ENCODE measurements at places on chromosomes 16 and 17.

DNA sequence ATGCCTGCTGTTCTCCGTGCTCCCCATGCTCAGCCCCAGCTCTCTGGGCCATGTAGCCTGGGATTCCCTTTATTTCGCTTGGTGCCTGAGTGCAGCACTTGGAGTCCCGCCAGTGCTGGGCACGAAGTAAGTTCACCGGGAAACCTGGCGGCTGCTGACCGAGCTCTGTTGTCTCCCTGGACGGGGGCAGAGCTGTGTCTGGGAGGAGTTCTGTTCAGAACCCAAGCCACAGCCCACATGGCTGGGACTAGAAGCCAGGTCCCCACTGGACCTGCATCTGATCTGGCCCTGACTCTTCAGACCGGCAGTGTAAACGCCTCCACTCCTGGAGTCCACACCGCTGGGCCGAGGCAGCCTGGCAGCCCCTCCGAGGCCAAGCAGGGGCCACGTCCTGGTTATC, 37.5 kb upstream of the CIBAR2 start:
- DNase-seq, result no peak

- DNase-seq, result no peak
Observed at GRCh38 chr16:79801646-79802045, 201.1 kb upstream of the MAF start.

DNA sequence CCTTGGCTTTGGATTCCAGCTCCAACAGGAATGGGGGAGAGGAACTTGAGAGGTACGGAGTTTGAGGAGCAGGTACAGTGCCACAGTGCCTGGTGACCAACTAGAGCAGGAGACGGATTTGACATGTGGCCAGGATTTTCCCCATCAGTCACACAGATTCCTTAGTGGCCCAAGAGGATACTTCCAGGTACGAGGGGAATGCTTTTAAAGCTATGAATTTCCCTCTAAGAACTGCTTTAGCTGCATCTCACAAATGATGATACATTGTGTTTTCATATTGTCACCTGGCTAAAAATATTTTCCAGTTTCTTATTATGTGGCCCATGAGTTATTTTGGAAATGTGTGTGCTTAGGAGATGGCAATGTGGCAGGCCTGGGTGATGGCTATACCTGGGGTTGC, 98.3 kb downstream of the ABCC6 start:
- DNase-seq, result no peak

DNA sequence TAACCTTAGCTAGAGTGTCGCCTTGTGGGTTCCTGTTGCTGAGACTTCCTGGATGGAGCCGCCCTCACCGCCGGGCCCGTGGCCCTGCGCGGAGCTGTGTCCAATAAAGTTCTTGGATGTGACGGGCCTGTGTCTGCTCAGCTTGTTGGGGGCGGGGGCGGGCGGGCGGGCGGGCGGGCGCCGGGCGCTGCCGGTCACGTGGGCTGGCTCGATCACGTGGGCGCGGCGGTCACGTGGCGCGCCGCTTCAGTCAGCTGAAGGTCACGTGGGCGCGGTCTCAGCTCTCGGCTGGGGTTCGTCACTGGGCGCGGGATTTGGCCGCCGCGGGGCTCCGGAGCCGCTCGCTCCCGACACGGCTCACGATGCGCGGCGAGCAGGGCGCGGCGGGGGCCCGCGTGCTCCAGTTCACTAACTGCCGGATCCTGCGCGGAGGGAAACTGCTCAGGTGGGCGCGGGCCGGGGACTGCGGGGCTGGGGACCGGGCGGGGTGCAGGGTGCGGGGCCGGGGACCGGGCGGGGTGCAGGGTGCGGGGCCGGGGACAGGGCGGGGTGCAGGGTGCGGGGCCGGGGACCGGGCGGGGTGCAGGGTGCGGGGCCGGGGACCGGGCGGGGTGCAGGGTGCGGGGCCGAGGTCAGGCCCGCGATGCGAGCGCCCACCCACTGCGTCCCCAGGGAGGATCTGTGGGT, at the start of gene AMDHD2:
AMDHD2 (plus strand) TSS at position 275 of the 687 bp plus-strand sequence; CDS start at position 363, 88 bp downstream.
- peak; percentile 69 for DNase-seq

DNA sequence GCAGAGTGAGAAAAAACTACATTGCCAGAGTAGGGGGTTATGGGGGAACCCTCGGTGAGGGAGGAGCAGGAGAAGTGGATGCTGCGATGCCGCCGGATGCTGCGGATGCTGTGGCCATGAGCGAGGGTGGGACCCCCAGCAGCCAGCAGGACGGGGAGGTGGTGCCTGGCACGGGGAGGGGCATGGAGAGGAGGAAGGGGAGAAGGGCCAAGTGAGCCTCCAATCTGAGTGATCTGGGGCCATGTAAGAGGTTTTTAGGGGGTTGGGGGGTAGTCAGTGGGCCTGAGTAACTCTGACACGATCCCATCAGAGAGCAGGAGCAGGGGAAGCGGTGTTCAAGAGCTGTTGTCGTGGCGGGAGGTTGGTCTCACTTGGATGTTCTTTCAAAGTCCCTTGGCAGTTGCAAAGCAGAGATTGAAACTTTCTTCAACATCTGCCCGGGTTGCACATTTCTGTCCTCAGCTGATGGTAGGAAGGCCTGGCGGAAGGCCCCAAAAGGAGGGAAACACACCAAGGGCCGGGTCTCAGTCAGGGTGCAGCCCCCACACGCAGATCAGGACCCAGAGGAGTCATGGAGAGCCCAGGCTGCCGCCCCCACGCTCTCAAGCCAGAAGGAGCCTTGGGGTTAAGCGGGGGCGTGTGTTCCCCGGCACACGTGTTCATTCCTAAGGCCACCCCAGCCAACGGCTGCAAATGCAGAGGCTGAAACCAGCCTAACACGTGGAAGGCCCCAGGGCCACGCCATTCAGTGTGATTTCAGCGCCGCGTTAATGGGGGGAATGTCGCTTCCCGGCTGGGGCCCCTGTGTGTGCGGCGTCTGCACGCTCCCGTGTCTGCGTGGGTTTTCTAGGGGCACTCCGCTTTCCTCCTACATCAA, 81.7 kb downstream of the ZDHHC7 start:
- DNase-seq, result no peak

- DNase-seq, result no peak
Observed at GRCh38 chr17:38636054-38636453, 30.3 kb upstream of the SRCIN1 start.

GRCh38 chr17:56699186-56699894, 105.8 kb downstream of the NOG start:
- DNase-seq, result no peak
